Fibroblast of skin of right quadriceps (primary cell): ENCODE measurements at places on chromosomes 4 and X.

- peak; percentile 55 for DNase-seq
Observed at GRCh38 chrX:9611436-9612145, 146.7 kb downstream of the TBL1X start.

- peak; percentile 55 for DNase-seq
Observed at GRCh38 chr4:13912966-13913365, 285.4 kb upstream of the BOD1L1 start.

DNA sequence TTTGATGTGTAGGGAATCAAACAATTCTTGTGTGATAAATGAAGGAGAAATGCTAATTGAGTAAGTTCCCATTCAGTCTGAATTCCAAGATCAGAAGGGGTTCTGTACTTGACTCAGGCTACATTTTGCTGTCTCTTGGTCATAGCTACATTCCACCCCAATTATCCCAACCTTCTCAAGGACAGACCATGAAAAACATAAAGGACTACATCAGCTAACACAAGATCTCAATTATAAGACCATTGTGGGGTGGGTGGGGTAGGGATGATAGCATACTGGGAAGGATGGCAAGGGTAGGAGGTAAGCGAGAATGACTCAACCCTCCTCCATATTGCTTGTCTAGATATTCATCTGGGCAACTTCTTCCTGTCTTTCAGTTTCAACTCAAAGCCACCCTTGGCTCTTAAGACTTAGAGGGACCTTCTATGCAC is 87.4 kb upstream of the ETNPPL start:
- peak; percentile 81 for DNase-seq

- DNase-seq = no peak
Observed at GRCh38 chrX:18674417-18674787, 2.5 kb upstream of the RS1 start.

- DNase-seq = no peak
Observed at GRCh38 chrX:21813612-21814368, 25.6 kb upstream of the MBTPS2 start.
